ENCODE measurements at places on chromosomes 2 and 18. TPM values are rescaled to one million over a fixed set of nuclear protein-coding genes. Genes with fewer than 3 reads are reported as not detected.

The SLC38A11 gene
- total RNA-seq, result 0.02 TPM

The TGFBRAP1 gene
- total RNA-seq, result 15.3 TPM

The UGT1A4 gene
- not detected for total RNA-seq

The SS18 gene
- total RNA-seq, result 44.5 TPM

The PJVK gene
- 1.4 TPM for total RNA-seq

The TBR1 gene
- 0.05 TPM for total RNA-seq

The SERPINB12 gene
- not detected for total RNA-seq

The DSG3 gene
- 0.02 TPM for total RNA-seq

The CMPK2 gene
- 0.34 TPM for total RNA-seq

The SCN3A gene
- total RNA-seq, result 0.02 TPM

The EVX2 gene
- not detected for total RNA-seq

The ADCYAP1 gene
- total RNA-seq, result not detected

The FLACC1 gene
- 0.14 TPM for total RNA-seq

The TMEM185B gene
- total RNA-seq, result 47.0 TPM

The TMEM182 gene
- 5.6 TPM for total RNA-seq

The NT5C1B gene
- not detected for total RNA-seq

The POTEI gene
- total RNA-seq, result 0.01 TPM

The FHOD3 gene
- 2.9 TPM for total RNA-seq

The TTLL4 gene
- total RNA-seq, result 24.2 TPM

The CDH20 gene
- total RNA-seq, result not detected

The UGT1A10 gene
- total RNA-seq, result 0.11 TPM

The LGALSL gene
- total RNA-seq, result 11.0 TPM

The CHRNG gene
- total RNA-seq, result not detected

The ST8SIA5 gene
- not detected for total RNA-seq

The BOLL gene
- total RNA-seq, result not detected

Data from A549 treated with AZD2906 at 1 μM for 4 hours (cell line).